Mesothelial cell of epicardium (in vitro differentiated cells): ENCODE measurements at places on chromosomes 11 and 22. TPM values are rescaled to one million over a fixed set of nuclear protein-coding genes. Genes with fewer than 3 reads are reported as not detected.

The STARD10 gene
- 51.1 to 54.9 TPM (median 54.7 TPM) in 3 replicates for total RNA-seq

The MAPK12 gene
- total RNA-seq, result 55.6 to 63.3 TPM (median 57.2 TPM) in 3 replicates

The OVOL1 gene
- 3.9 to 4.7 TPM (median 4.3 TPM) in 3 replicates for total RNA-seq

DNA sequence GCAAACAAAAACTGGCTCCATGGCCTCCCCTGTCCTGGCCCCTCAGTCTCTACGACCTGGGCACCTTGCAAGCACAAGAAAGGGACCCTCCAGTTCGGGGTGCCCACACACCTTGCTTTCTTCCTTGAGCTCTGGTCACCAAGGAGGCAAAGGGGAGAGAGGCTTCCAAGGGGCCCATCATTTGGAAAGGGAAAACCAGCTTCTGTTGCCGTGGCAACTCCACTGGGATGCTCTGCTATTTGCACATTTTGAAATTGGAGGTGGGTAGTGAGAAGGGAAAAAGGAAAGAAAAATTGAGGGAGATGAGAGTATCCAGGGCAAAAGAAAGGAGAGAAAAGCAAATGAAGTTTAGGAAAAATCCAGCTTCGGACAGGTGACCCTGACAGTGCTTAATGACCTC lies 388.4 kb downstream of the SHANK2 start:
- DNase-seq, result no peak

- no peak for DNase-seq
Measured at GRCh38 chr11:129447654-129448239, 72.1 kb downstream of the BARX2 start.

- no peak for DNase-seq
Measured at GRCh38 chr11:59025097-59025496, 61.0 kb upstream of the GLYATL1B start.

DNA sequence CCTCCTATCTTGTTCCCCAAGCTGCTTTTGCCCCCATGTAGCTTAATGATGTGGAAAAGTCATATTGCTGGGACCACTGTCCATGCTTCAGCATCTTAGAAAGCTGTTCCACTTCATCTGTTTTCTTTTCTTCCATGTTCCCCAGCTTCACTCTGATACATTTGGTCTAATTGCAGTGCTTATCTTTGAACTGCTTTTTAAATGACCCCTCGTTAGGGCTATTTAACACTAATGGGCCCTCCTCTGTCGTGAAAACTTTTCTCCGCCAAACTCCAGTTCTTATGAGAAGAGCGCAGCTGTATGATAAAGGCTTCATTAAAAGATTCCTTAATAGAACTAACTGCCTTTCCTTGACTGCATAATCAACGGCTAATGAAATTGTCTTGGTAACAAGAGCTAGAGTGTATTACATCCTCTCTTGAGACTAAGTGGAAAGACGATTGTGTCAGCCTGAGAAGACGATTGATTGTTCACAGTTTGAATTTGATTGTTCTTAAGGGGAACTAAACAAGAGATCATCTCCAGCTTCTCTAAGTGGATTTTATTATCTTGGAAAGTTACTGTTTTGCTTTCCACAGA lies 165.0 kb upstream of the MTNR1B start:
- no peak for DNase-seq

The RIC3 gene
- 1.9 to 2.4 TPM (median 2.1 TPM) in 3 replicates for total RNA-seq
